ENCODE measurements at places on chromosomes 1 and 21.
A peak's percentile ranks its signal among the peaks of the same experiment; 100 is the strongest.

DNA sequence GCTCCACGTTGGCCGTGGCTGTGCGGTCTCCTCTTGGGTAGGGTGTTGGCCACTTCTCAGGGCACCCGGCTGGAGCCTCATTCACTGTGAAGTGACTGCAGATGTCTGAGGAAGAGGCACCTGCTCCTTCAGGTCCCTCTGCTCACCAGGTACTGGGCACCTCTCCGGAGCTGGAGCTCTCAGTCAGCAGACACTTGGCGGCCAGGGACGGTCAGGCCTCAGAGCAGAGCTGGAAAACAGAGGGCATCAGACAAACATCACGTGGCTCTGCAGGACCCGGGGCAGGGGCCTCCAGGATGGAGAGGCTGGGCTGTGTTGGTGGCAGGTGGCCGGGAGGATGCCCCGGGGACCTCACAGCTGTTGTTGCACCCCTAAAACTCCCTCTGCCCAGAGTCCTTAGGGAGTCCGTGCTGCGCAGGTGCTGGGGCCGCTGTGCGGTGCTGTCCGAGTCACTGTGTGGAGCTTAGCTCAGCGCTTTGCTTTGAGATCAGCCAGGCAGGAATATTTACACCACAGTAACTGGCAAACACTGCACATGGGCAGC is 59.7 kb downstream of the SLX9 start:
- no peak for DNase-seq

- DNase-seq = no peak
Observed at GRCh38 chr1:198904321-198904720, 265.5 kb downstream of the PTPRC start.

DNA sequence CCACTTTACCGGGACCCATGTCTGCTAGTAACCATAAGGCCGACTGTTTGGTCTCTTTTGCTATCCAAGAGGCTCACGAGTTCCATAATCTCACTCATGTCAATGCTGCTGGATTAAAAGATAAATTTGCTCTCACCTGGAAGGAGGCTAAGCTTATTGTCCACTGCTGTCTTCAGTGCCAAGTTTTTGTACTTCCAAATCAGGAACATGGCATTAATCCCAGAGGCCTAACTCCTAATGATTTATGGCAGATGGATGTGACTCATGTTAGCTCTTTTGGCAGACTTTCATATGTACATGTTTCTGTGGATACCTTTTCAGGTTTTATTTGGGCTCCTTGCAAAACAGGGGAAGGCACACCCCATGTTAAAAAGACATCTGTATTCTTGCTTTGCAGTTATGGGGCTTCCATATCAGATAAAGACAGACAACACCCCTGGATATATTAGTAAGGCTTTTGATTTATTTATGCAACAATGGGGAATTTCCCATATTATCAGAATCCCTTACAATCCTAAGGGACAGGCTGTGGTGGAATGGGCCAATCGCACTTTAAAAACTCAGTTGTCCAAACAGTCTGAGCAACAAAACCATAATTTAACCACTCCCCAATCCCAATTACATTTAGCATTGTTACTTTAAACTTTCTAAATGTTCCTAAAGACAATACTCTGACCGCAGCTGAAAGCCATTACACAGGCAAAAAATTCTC is 162.7 kb downstream of the IER5 start:
- DNase-seq = no peak

- DNase-seq = no peak
Observed at GRCh38 chr1:85264150-85264549, 4.7 kb upstream of the C1orf52 start.

- DNase-seq = peak; percentile 76
Observed at GRCh38 chr1:1063945-1064831, 9.9 kb downstream of the RNF223 start.

- peak; percentile 38 for DNase-seq
Observed at GRCh38 chr1:25744140-25744581, 55.8 kb upstream of the SELENON start.

GRCh38 chr21:32719085-32719484 is 8.7 kb downstream of the SYNJ1 start:
- DNase-seq = no peak

GRCh38 chr1:96427616-96428015 is 294.0 kb upstream of the PTBP2 start:
- DNase-seq = no peak

Data from nephron progenitor cell (in vitro differentiated cells).